ENCODE measurements at places on chromosomes 4 and X.

GRCh38 chr4:101171747-101172146 is 175.6 kb downstream of the PPP3CA start:
- no peak for DNase-seq

DNA sequence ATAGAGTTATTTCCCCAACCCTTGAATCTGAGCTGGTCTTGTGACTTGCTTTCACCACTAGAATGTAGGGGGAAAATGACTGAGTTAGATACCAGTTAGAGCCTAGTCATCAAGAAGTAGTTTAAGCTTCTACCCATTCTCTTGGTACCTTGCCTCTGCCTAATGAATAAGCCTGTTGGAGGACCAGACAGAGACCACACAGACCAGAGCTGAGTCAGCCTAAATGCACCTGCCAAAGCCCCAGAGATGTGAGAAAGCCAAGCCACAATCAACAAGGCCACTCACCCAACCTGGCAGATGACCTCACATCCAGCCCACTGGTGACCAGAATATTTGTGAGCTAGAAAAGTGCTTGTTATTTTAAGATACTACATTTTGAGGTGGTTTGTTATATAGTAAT is 85.2 kb upstream of the DCLK2 start:
- DNase-seq: no peak

- no peak for DNase-seq
Observed at GRCh38 chr4:2116687-2117400, 57.7 kb downstream of the NAT8L start.

DNA sequence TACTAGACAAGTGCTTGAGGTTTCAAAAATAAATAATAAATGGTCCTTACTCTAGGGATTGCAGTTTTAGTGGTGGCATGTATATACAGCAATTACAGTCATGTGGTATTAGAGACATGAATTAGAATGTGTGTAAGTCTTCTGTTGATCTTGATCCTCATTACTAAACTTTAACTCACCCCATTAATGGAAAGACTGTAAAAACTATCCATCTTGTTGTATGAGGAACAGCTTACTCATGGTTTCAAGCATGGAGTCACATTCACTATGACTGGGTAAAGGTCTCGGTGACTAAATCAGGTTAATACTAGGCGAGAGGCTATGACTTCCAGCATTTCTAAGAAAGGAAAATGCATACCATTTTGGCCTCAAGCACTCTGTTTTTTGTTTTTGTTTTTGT is 107.0 kb upstream of the HPGD start:
- DNase-seq: no peak

- no peak for DNase-seq
Observed at GRCh38 chrX:48468247-48468671, 1.8 kb downstream of the SLC38A5 start.

DNA sequence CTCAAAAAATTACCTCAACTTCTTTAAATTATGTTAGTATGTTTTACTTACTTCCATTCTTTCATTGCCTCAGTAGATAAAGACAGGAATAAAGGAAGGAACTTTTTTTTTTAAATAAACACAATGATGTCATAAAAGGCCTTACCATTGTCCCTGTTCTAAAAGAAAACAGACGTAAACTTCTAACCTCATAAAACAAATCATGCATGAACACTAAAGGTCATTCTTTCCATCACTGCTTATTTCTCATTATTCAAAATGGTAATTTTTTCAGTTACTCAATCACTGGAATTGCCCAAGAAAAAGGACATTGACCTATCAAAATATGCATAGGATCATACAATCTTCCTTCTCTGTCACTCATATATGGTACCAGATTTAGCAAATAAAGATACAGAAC is 32.2 kb upstream of the ARMCX2 start:
- DNase-seq: no peak

DNA sequence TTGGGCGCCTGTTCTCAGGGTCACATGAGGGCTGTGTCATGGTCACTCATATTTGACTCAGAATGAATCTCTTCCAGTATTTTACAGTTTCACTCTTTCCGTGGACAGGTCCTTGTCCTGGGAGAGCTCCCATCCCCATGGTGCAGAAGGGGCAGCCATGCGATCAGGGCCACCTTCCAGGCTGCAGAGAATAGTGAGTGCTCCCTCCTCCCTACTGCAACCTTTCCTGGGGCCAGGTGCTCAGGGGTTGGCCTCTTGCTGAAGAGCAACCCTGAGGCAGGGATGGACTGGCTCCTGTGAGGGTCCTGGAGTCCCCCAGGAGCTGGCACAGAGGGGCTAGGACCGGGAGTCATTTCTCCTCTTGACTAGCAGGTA is 108.4 kb downstream of the ABLIM2 start:
- no peak for DNase-seq

DNA sequence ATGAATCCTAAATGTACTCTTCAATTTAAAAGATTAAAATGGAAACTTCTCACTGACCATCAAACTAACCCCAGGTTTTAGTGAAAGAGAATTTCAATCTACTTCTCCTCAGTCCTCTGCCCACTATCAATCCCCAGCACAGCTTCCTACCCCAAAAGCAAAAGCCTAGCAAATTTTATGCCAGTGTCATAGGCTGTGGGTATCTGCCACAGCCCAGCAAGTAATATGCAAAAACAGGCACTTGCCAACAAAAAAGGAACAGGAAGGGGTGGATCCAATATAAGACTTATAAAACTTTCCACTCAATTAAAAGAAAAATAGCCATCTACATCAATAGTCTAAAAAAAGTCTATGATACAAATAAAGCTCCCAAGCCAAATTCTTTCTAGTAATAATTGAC is 22.3 kb downstream of the CAMK2D start:
- DNase-seq: no peak

DNA sequence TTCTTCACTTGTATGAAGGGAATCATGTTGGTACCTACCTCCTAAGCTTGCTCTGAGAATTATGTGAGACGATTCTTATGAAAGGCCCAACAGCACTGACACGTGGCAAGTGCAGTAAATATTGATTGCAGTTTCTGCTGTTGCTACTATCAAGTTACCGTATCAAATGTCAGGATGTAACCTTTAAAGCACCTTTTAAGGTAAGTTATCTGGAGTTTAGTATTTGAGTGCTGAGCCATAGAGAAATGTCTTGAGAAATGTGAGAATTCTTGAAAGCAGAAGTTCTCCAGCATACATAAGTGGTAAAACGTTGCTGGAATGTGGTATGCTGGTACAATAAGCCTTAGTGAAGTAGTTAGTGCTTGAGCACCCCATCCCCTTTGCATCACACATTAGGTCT is 90.4 kb downstream of the PHOX2B start:
- DNase-seq: no peak

GRCh38 chr4:152364883-152365282 is 171.0 kb downstream of the FBXW7 start:
- DNase-seq: no peak

DNA sequence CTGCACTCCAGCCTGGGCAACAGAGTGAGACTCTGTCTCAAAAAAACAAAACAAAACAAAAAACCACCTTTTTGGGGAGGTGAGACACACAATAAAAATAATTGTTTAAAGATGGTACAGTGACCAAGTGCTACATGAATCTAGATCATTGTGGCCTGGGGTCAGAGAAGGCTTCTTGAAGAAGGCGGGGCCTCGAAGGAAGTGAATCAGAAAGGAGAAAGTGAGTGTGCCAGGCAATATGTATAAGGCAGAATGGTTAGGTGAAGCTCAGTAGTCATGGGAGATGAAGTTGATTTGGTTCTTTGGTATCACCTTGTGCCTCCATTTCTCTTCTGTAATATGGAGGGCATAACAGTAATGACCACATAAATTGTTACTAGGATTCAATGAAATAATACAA is 58.9 kb downstream of the DOCK11 start:
- no peak for DNase-seq

DNA sequence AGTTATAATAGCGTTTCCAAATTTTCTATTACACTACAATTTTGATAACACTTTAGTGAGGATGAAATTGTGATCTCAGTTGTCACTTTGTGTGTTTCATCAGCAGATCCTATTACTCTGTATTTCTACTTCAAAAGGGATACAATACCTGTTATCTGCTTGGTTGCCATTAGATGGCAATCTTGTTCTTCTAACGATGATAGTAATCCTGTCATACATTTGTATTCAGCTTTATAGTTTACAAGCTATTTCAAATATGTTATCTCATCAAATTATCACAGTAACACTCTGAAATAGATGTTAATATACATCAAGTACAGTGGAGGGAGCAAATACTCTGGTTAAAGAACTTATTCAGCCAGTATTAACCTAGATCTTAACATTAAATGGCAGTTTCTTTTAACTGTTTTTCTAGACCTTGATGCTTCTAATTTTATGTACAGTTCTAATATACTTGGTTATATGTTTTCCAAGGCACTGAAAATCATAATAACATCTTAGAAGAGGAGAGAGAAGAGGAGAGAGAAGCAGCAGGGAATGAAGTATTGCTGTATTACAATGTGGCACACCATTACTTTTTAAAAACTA is 292.0 kb downstream of the CCSER1 start:
- peak; percentile 20 for DNase-seq

- peak; percentile 15 for DNase-seq
Observed at GRCh38 chr4:95268819-95269565, 279.8 kb downstream of the UNC5C start.

DNA sequence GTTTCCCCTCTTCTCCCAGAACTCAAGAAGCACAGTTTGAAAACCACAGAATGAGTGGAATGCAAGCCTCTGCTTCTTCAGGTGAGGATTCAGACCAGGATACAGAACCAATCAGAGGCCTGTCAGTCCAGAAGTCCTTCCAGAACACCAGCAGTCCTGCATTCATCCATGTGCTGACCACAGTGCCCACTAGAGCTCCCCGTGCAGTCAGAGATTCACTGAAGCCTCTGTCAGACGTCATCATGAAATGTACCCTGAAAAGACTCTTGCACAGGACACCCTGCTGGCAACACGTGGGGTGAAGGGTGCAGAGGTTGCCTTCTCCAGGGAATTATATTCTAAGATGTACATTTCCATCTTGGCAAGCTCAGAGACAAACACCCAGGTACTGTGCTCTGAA is 75.9 kb upstream of the LSM6 start:
- DNase-seq: no peak

DNA sequence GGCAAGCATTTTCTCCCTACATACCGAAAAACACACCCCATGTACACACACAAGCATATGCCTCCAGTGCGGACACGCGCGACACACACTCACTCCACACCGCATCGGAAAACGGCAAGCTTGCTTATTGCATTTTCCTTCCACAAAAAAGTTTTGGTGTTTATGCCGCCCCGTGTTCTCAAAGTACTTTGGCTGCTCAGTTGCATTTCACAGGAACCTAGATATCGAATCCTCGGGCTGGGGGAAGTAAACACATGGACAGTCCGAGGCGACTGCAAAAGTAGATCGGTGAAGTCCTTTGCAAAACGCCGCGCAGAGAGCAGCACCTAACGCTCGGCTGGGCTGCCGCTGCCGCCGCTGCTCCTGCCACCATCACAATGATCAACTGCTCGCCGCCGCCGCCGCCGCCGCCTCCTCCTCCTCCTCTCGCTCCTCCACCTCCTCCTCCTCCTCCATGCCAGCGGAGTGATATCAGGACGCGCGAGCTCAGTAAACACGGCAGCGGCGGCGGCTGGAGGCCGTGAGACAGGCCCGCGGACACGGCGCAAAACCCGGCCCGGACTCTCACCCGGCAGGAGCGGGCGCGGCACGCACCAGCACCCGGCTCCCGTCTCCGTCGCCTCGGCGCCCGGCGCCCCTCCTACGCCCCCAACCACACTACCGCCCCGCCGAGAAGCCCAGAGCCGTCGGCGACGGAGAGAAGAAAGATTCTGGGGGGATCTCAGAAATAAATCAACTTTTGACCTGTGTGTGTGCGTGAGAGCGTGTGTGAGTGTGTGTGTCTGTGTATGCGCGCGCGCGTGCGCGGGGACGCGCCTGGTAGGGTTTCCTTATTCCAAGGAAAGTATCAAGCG is at the start of gene MAML3:
Gene MAML3, minus strand, starts transcription at position 467 of the 854 bp plus-strand sequence. CDS start 857 bp downstream, outside the sequence.
- peak; percentile 88 for DNase-seq

GRCh38 chrX:97594646-97595224 is 711.0 kb downstream of the RPA4 start:
- DNase-seq: no peak

- DNase-seq: no peak
Observed at GRCh38 chr4:67030636-67031035, 514.7 kb downstream of the CENPC start.

- no peak for DNase-seq
Observed at GRCh38 chrX:129600981-129601424, 53.8 kb downstream of the APLN start.

- no peak for DNase-seq
Observed at GRCh38 chr4:151573945-151574344, 165.0 kb downstream of the FHIP1A start.

- DNase-seq: no peak
Observed at GRCh38 chr4:45484740-45485139, 639.1 kb downstream of the GABRG1 start.
